Stimulated activated CD4-positive, alpha-beta T cell treated with anti-CD3 and anti-CD28 coated beads, Interleukin-4, amount 100 ng/mL, for 4 hours (primary cell): ENCODE measurements at places on chromosomes 16 and 17.

- no peak for DNase-seq
These were observed 134.4 kb downstream of the ZFHX3 start for GRCh38 chr16:72913551-72913950.

DNA sequence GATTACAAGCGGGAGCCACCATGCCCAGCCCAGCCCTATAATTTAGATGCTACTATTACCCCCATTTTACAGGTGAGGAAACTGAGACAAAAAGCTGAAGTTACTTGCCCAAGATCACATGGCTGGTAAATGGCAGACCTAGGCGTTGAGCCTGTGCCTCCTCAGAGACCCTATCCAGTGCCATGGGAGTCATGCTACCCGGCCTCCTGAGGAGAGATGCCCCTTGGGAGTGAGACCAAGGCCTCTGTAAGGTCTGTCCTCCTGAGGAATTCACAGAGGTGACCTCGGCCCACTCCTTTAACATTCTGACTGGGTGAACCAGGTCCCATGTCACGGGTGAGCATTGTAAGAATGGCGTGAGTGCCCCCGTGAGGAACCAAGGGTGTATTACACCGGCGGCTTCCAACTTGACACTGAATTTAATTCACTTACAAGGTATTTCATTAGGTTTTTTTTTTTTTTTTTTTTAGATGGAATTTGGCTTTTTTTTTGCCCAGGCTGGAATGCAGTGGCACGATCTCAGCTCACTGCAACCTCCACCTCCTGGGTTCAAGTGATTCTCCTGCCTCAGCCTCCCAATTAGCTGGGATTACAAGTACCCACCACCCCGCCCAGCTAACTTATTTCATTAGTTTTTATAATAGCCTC, 95.7 kb downstream of the ABCC6 start:
- DNase-seq, result peak; percentile 55

DNA sequence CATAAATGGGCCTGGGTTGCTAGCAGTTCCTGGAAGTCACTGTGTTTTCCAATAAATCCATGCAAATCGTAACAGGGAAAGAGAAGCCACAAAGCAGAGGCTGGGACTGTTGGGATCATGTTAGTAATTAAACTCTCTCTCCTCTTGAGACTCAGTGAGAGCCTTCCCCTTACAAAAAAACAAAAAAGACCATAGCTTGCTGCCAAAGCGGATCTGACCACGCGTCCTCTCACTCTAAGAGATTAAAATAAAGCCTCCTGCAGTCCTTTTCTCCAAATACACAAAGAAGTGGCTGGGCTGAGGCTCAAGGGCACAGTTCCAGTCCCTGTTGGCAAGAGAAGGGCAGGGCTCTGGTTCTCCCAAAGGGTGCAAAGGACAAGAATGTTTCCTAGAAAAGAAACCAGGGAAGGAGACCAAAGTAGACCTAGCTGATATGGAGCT, 38.5 kb downstream of the PIGL start:
- no peak for DNase-seq

DNA sequence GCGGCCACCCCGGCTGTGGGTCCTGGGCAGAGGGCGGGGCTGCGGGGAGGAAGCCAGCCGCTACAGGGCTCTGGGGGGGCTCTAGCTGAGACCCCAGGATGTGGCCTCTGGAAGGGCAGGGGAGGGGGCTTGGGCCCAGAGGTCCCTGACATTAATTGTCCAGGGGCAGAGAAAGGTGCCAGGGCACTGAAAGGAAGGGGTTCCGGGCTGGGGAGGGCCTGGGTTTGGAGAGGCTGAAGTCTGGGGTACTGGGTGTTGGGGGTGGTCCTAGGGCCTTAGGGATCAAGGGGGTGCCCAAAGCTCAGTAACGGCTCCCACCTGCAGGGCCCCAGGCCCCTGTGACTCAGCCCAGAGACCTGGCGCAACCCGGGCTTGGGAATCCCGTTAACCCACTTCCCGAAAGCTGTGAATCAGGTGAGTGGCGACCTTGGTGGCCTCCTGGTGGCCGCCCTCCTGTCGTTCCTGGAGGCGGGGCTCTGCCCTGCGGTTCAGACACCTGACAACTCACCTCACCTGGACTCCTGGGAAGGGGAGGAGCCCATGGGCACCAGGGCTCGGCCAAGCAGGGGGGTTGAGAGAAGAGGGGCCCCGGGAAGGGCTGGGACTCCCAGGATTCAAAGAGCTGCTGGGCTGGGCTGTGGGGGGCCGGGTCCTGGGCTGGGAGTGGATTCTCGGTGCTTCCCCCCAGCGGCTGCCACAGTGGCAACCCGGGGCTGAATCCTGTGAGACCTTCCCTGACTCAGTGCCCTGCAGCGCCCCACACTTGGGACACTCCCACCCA, 465 bp upstream of the PRSS22 start:
- DNase-seq, result no peak

GRCh38 chr17:48066656-48067055, 18.5 kb downstream of the NFE2L1 start:
- no peak for DNase-seq

DNA sequence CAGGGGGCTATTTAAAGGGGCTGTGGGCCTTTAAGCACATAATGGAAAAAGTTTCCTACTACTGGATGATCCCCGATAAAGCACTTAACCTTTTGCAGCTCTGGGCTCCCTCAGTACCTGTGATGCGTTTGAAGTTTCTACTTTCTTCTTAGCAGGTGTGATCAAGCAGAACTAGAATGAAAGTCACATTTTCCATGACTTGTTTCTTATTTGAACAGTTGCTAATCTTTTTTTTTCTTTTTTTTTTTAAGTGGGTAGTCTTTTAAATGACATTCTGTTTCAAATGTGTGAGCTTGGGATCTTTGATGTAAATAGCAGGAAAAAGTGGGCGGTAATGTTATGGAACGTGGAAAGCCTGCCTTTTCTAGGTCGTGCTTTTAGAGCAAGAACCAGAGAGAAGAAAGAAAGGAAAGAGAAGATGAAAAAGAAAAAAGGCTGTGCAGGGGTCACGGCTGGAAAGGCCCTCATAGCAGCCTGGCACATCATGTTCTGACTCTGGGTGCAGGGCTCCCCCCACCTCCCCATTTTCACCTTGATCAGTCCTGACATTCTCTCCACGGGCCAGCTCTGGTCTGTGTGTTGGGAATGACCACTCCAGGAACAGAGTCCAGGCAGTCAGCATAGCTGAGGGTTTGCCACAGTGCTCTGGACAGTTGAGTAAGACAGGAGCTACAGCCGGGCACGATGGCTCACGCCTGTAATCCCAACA, 150.6 kb downstream of the CLEC16A start:
- DNase-seq, result peak; percentile 38

DNA sequence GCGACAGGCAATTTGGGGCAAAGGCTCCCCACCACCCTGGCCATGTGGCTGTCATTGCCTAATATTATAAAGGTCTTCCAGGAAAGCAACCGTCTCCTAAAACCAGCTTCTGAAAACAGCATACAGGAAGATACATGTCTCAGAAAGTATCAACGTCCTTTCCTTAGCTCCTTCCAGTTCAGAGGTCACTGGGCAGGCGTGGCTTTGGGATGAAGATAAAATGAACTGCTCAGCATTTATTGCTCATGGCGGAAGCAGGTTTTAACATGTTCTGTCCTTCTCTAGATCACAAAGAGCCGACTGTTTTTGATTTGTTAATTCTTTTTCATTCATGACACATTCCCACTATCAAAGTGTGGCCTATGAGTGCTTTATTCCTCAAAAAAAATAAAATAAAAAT, 8.0 kb downstream of the CFAP20 start:
- DNase-seq, result no peak

GRCh38 chr16:11107780-11108465, 148.1 kb downstream of the SOCS1 start:
- no peak for DNase-seq

- no peak for DNase-seq
These were observed 404.1 kb downstream of the WWOX start for GRCh38 chr16:78503602-78504001.

DNA sequence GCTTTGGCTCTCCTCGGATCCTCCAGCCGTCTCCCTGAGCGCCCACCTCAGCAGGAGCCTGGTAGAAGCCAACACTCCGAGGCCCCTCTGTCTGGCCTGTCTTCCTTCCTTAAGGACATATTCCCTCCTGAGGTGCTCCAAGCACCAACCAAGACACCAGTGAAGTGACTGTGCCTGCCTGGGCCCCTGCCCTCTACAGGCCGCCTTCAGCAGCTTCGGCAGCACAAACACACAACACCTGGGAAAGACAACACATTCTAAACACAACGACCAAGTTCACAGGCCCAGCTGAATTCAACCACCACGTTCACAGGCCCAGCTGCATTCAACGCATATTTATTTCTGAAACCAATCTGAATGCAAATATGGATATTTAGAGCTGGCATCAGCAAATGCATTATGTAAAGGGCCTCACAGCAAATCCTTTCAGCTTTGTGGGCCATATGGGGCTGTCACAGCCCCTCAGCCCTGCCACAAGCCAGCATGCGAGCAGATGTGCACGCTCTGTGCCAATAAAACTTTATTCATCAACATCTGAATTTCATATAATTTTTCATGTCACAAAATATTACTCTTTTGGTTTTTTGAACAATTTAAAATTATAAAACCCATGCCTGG, 12.2 kb downstream of the GALNS start:
- DNase-seq, result no peak

DNA sequence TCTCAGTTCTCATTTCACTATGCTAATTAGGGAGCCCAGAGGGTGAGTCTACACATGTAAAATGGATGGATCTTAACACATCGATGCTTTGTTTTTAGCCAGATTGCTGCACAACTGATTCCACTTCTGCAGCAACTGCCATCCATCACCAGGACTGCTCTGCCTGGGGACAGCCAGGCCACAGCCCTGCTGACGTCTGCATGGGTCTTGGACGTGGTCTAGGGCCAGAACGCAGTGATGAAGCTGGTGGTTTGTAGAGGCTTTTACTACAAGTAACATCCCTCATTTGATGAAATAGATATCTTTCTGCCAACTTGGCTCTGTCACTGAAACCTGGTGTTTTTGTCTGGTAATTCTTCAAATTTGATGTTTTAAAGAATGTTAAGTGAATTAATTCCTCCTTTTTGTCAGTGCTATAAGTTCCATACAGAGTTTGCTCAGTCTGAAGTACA, 50.6 kb downstream of the MARCHF10 start:
- DNase-seq, result no peak

DNA sequence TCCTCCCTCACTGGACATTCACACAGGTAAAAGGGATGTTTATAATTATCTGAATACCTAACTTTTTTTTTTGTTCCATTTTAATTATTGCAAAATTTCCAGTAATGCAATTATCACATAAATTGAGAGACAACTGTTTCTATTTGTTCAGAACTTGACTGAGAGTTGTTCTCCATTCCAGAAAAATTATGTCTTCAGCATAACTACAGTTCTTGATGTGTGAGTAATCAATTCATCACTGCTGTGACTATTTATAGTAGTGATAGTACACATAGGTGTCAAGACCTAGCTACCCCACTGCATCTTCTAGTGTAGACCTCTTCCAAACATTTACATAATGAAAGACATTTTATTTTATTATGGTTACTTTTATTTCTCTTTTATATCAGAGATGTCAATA, 5.8 kb upstream of the TNRC6A start:
- DNase-seq, result no peak

GRCh38 chr16:65521633-65522328, 399.9 kb upstream of the CDH11 start:
- DNase-seq, result no peak

DNA sequence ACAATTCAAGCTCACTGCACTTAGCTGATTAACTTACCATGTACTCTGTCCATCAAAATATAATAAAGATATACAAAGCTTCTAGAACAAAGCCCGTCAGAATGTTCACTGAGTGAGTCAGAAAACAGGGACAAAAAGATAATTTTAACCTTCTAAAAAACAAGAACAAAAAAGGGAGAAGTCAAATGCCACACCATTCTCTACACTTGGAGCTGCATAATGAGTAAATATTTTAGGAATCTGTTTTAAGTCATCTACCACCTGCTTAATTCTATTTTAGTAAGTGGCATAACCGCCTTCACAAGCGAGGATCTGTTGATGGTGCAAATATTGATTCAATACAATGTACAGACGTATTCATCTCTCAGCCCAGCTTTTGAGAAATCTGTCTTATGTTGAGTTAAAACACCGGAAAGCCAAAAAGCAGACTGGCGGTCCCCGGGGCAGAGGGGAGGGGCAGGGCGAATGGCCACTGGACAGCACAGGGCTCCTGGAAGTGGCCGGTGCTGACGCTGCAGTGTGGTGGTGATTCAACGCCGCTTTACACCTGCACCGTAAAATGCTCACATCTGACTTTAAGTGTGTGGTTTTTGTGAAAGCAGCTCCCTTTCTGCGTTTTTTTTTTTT, 20.1 kb downstream of the RAB40B start:
- no peak for DNase-seq

DNA sequence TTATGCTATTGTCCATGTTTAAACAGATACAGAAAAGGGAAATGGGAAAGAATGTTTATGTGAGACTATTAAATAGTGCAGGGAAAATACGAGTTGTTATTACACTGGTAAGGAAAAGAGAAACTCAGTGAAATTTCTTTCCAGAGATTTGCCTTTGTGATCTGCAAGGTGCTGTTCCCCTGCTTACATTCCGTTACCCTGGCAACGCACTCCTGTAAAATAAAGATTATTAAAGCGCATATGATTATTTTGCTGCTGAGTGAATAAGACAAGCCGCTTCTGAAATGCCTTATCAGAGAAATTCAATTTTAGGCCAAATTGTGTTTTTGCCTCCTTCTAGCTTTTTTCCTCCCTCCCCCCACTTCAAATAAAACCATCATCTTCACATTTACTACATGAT, 328.6 kb upstream of the PMFBP1 start:
- no peak for DNase-seq

GRCh38 chr17:67041941-67042899, 2.1 kb upstream of the CACNG1 start:
- DNase-seq, result no peak
